Mucosa of gallbladder (tissue), 1 donor: ENCODE measurements at places on chromosomes 4 and X.

GRCh38 chr4:106414366-106414765, 45.8 kb upstream of the GIMD1 start:
- no peak for DNase-seq

GRCh38 chr4:150336676-150337412, 245.1 kb upstream of the MAB21L2 start:
- DNase-seq = no peak

DNA sequence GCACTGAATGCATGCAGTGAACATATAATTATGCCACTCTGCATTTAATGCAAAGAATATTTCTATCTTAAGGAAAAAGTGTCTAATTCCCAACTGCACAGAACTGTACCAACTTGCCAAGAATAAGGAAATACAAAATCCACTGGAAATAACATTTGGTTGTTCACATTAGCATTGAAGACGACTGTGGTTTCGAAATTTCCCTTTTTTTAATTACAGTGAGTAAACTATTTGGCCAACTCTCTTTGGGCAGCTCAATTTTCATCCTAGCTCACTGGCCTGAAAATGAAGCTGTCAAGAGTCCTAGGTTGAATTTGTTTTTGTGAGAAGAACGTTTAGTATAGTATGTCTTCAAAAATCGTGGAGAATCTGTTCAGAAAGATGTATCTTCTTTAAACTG, 81.6 kb upstream of the MID1 start:
- no peak for DNase-seq

DNA sequence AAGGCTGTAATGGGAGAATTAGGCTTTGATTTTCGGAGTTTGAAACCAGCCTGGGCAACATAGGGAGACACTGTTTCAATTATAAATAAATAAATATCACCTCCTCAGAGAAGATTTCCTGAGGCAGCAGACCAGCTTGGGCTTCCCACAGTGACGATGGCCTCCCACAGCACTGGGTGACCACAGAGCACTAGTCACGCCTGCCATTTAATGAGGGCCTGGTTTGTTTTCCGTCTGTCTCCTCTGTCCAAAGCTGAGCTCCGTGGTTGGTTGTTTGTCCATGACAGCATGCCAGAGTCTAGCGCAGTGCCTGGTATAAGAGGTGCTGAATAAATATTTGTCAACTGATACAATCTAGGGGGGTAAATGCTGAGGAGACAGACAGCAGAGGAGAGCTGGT, 10.4 kb upstream of the PDGFRA start:
- no peak for DNase-seq

DNA sequence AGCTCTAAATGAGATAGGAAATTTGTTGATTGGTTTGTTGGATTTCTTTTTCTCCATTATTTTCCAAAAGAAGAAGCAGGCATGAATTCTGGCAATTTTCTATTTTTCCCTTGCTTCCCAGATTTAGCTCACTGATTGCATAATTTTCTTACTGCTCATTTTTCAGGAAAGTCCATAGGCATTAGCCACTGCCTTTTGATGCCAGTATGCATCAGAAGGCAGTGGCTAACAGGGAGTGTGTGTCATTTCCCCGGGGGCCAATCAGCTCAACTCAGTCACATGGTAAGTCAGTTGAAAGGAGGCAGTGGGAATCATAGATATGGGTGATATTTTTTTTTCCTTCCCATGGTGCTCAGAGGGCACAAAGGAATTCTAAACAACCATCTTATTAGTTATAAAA, 156.7 kb downstream of the TRIML1 start:
- no peak for DNase-seq

- DNase-seq = no peak
These were observed 166.5 kb downstream of the MAML3 start for GRCh38 chr4:139987502-139987850.

- no peak for DNase-seq
These were observed 133.3 kb downstream of the COL25A1 start for GRCh38 chr4:109169170-109169569.

DNA sequence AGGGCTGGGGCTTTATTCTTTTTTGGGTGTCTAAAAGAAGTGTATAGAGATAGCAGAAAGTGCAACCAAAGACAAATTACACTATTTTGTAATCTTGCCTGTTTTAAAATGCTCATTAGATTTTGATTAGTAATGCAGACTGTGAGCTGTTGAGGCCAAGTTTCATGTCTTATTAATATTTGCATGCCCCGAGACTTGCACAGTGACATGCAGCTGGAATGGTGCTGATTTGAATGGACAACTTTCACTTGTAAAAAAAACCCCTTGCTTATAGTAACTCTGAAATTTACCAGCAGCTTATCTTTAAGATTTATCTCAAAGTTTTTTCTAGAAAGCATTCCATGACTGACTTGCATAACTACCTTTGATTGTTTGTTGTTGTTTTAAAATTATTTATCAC, 835.1 kb upstream of the IGFBP7 start:
- DNase-seq = no peak

GRCh38 chr4:123505095-123506010, 108.8 kb downstream of the SPRY1 start:
- peak; percentile 23 for DNase-seq

DNA sequence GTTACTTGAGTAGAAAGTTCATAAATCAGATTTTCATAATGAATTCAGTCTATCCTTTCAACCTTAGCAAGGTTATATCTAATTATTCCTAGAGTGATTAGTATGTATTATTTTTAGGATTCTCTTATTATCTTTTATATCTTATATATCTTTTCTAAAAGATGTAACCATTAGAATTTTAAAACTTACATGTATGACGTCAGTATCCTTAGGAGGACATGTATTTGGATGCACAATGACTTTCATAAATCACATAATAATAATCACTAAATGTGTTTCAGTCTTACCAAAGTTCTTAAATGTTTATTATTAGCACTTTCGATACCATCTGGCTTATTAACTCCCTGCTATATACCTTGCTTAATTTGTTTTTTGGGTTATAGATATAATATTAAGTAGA, 1400.5 kb upstream of the IGFBP7 start:
- no peak for DNase-seq

DNA sequence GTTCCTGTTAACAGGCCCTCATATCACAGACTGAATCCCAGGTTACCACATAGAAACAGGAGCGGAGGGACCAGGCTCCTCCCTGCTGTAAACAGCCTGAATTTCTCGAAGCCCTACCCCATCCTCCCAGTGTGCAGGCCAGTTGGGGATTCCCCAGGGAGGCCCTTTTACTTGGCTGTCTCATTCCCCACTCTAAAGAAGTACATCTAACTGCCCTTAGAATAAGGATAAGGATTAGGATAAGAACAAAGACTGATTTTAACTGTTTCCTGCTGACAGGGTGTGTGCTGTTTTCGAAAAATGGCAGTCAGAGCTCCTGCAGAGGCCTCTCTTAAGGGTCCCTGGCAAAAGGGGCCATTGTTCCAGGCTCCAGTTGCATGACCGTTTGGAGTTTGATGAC, 133.7 kb downstream of the PAPSS1 start:
- DNase-seq = no peak

DNA sequence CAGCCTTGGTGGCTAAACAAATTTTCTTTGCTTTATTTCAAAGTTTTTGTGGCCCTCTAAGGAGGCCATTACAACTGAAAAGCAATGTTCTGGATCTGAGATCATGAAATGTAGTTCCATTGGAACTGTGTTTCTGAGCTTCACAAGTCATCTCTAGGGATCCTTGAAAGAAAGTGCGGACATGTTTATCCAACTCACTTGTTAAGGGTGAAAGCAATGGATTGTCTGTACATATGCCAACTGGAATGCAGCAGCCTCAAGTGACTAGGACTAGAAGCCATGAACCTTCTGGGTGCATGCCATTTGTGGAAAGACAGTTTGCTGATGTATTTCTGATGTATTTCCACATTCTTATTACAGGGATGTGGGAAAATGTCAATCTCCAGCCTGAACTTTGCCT, 36.7 kb upstream of the KLHL13 start:
- no peak for DNase-seq

DNA sequence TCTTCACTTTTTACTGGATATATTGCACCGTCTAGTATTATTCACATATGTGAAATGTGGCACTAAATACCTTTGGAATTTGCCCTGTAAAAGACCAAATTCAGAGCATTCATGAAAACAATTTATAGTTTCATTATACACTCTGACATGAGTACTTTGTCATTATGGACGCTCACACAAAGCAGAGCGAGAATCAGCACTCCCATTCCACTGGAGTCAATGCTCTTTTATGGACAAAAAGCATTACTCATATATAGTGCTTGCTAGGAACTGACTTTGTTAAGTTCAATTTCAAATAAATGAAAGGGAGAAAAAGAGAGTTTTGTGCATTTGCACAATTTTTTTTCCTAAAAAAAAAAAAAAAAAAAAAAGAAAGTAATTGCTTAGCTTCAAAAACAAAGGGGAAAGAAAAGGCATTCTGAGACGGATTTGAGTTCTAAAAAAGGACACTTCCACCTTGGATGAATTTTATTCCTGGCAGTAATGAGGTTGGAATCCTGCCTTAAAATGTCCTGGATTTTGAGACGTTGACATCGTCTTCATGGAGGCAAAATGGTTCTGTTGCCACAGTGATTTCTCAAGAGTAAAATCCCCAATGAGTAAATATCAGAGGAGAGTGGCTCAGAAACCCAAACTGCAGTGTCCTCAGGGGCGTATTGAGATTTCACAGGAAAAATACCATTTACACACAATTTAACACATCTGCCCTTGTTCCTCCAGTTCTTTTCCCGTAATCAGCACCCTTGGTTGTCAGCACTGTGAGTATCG, 34.8 kb downstream of the CCDC149 start:
- DNase-seq = no peak

DNA sequence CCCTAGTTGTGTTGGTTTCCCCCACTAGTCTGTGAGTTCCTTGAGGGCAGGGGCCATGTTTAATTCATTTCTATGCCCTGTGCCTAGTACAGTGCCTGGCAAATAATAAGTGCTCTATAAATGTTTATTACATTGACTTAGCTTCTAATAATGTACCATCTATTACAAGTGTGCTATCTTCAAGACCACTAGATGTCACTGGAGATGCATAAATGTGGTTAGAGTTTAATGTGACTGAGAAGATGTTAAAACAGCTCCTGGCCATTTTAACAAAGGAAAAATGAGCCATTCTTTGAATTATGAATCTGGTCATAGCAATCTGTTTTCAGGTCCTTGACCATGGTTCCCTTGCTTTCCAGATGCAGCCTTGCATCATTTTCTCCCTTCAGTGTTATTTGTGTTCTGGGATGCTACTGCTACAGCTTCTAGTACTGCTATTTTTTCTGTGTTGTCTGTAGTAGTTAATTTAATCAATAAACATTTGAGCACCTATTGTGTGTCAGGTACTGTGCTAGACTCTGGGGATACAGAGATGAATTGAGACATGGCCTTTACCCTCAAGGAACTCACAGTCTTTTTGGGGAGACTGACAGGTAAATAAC, 43.2 kb downstream of the SLC9A6 start:
- DNase-seq = no peak

- no peak for DNase-seq
These were observed 9.7 kb downstream of the TMEM184C start for GRCh38 chr4:147626903-147627302.

DNA sequence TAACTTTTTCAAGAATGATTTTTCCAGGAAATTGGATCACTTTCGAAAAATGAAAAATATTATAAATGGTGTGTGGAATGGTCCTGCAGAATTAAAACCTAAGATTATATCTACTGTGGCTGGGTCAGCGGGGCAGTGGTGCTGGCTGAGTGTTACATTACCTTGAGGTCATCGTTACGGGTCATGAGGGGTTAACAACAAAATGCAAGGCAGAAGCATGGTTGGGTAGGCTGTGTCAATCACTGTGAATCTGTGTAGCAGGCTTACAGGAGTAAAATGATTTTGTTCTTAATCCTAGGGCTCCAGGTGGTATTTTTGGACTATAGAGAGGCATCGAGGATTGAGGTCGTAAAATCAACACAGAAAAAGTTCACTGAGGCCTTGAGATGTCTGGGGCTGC, 105.2 kb upstream of the AMOT start:
- no peak for DNase-seq

- no peak for DNase-seq
These were observed 85.1 kb downstream of the ARAP2 start for GRCh38 chr4:36159208-36159607.

GRCh38 chr4:83316459-83317165, 18.0 kb downstream of the HPSE start:
- no peak for DNase-seq

- DNase-seq = no peak
These were observed 53.1 kb downstream of the RAB28 start for GRCh38 chr4:13430834-13431568.

DNA sequence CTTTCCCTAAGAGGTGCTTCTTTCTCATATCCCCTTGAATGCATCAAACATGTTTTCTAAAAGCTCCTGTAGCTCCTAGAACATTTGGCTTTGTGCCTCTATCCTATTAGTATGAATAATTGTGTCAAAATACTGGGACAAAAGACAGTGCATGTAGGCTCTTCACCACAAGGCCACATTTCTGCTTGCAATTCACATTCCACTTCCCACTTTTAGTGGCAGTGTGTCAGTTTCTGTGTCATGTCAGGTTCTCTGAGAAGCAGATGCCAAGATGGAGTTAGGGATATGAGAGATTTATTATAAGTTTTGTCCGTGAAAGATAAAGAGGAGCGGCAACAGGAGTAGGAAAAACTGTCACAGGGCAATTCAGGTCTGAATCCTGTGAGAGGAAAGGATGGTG, 61.3 kb upstream of the GPRIN3 start:
- no peak for DNase-seq

GRCh38 chr4:24369507-24370029, 214.8 kb downstream of the DHX15 start:
- DNase-seq = no peak

DNA sequence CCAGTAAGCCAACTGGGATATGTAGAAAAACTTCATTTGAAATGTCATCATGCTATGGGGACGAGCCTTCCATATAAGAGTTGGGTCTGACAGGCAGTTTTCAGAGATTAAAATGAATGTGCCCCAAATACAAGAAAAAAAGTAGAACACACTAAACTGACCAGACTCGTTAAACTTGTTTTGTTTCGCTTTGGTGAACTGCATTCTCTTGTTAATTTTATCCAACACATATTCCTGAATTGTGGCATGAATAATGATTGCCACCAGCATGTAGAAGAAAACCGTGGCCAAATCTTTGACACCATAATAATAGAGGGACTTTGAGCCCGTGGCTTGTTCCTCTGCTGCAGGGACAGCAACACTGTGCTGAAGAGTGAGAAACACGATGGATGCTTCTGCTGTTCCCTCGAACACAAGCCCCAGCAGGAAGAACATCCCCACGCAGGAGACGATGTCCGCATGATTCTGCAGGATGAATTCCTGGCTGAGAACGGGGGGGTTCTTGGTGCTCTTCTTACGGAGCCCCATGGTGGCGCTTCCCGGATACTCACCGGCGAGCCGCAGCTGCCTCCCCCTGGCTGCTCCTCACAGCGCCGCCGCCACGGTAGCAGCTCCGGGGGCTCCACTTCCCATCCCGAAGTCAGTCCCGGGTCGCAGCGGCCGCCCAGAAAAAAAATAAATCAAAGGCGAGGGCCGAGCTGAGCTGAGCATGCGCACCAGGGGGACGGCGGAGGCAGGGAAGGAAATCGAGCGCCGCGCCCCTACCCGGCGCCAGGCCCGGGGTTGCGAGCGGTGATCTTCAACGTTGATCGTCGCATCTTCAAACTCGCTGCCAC, at the start of gene TRAM1L1:
Gene TRAM1L1, minus strand, starts transcription at position 711 of the 836 bp plus-strand sequence. Its CDS starts 183 bp downstream, at position 528.
- DNase-seq = peak; percentile 40

GRCh38 chr4:108821351-108821930, 58.6 kb upstream of the ETNPPL start:
- no peak for DNase-seq
